ENCODE measurements at places on chromosomes 11 and 22.

- DNase-seq: no peak
These were observed 16.4 kb upstream of the SNX32 start for GRCh38 chr11:65817312-65817834.

GRCh38 chr11:16226245-16226644, 130.1 kb downstream of the SOX6 start:
- peak; percentile 72 for DNase-seq

GRCh38 chr11:19506816-19507486, 205.7 kb upstream of the NAV2 start:
- DNase-seq: no peak

DNA sequence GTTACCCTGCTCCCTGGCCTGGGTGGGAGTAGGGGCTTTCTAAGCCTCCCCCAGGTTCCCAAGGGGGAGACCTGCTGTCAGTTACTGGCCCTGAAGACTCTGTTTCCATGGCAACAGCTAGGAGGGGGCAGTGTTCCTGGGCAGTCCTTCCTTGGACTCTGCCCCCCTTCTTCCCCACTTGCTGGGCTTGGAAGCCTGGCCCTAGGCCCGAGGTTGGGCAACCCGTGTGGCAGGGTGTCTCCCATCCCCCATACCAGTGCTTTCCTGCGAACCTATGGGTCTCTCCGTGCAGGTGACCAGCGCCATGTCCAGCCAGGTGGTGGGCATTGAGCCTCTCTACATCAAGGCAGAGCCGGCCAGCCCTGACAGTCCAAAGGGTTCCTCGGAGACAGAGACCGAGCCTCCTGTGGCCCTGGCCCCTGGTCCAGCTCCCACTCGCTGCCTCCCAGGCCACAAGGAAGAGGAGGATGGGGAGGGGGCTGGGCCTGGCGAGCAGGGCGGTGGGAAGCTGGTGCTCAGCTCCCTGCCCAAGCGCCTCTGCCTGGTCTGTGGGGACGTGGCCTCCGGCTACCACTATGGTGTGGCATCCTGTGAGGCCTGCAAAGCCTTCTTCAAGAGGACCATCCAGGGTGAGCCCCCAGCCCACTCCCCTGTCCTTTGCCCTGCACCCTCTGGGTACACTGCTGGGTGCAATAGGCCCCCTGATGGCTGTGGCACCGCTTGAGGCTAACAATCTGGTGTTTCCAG, 1.7 kb downstream of the ESRRA start:
- DNase-seq: no peak

DNA sequence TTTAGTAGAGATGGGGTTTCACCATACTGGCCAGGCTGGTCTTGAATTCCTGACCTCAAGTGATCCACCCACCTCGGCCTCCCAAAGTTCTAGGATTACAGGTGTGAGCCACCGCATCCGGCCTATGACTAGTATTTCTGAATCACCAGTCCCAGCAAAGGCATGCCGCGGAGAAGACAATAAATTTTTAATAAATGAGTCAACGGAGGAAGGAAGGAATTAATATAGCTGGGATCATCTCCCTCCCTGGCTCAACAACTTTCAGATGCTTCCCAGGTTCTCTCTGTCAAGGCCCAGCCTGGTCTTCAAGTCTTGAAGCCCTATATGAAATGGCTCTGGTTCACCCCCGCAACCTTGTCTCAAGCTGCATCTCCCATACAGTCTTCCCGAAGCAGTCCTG, 45.7 kb downstream of the CYTH4 start:
- no peak for DNase-seq

- DNase-seq: no peak
These were observed 585 bp downstream of the NF2 start for GRCh38 chr22:29604076-29604360.

- no peak for DNase-seq
These were observed 6.3 kb downstream of the MS4A12 start for GRCh38 chr11:60498853-60499252.

GRCh38 chr11:103648670-103649400, 387.6 kb upstream of the DDI1 start:
- DNase-seq: no peak

DNA sequence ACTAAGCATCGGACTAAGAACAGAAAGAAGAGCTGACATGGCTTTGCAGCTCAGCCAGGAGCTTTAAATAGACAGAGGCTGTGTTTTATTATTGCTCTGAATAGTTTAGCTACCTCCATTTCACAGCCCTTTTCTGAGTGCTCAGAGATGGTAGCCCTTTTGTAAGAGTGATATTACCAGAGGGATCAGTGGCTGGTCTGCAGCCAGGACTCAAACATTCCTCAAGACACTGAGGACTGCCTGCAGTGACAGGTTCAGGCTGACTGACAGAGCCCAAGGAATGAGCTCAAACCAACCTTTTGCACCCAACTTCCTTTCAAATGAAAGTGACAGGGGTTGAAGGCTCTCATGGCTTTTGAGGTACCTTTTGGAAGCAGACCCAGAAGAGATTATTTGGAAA, 189.0 kb downstream of the DDX10 start:
- no peak for DNase-seq

GRCh38 chr22:29605527-29605850, 2.1 kb downstream of the NF2 start:
- DNase-seq: no peak

DNA sequence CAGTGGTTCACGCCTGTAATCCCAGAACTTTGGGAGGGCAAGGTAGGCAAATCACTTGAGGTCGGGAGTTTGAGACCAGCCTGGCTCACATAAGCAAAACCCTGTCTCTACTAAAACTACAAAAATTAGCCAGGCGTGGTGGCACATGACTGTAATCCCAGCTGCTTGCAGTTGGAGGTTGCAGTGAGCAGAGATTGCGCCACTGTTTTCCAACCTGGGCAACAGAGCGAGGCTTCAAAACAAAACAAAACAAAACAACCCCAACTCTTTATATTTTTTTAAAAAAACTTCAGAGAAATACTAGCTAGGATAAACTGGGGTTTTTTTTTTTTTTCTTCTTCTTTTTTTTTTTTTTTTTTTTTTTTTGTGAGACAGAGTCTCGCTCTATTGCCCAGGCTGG, 31.8 kb upstream of the RAPSN start:
- no peak for DNase-seq

DNA sequence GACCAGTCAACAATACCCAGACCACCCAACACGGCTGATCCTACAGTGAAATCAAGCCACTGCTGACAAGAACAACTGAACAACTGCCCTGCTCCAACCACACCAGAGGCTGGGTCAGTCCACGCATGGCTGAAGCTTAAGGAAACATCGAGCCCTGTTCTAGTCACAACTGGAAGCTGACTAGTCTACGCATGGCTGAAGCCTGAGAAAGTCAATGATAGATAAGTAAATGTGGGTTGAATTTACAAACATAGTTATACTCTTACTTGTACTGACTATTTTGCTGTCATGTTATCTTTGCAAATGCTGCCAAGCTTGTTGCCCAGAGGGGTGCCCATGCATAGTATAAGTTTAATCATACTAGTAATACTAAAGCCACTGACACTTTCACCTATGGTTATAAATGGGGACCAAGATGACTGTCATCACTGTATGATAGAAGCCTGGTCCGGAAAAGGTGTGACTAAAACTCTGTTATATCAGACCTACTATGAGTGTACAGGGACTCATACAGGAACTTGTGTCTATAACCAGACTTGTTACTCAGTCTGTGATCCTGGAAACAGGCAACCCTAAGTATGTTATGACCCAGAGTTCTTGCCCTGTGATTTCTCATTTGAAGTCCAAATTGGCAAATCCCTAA, 43.4 kb upstream of the GLYAT start:
- no peak for DNase-seq

DNA sequence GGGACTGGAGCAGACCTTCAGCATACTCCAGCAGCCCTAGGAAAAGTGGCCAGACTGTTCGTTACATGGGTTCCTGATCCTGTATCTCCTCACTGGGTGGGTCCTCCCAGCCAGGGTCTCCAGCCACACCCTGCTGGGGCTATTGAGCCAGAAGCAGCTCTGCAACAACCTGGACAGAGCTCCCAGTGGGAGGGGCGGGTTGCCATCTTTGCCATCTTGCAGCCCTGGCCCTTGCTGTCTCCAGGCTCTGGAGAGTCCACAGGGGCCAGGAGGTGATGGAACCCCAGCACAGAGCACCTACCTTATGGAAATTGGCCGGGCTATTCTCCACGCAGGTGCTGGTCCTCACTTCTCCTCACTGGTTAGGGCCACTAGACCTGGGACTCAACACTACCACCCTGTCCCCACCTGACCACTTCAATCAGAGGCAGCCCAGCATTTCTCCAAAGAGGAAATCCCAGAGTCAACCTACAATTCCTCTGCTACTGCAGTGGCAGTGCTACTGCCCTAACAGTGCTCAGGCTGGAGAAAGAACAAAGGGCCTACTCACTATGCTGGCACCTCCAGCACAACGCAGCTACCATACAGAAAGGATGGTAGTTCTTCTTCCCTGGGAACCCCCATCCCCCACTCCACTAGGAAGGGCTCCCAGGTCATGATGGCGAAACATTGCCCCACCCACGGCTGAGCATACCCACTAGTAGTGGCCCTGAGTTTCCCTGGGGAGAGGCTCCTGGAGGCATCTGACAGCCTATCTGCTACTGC, 290.2 kb upstream of the NCAM1 start:
- DNase-seq: no peak

GRCh38 chr11:100676901-100677300, 10.2 kb upstream of the ARHGAP42 start:
- DNase-seq: no peak
